Hematopoietic multipotent progenitor cell treated with erythropoietin and hydrocortisone succinate and interleukin-3 and kit ligand, for 15 days (in vitro differentiated cells): ENCODE measurements at places on chromosomes 2 and 18.

- DNase-seq = no peak
Observed at GRCh38 chr2:212097001-212097400, 441.6 kb downstream of the ERBB4 start.

DNA sequence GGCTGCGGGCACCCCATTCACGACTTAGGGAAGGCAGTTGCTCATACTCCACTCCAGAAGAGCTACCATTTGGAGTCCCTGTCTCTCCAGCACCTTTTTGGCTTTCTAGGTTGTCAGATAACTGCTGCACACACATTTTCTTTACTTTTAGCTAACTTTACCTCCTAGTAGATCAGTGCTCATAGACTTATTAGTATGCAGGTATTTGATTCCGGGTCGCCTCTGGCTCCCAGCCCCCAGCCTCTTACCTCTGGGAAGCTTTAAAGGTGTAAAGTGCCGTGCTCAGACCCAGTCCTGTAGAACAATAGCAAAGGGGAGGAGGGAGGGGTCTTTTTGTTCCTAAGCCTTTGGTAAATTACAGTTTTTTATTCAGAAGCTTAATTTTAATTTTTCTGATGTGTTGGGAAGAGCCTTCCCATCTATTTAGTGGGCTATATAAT, 102.9 kb downstream of the SPTBN1 start:
- DNase-seq = no peak

GRCh38 chr2:120740375-120740764, 4.7 kb downstream of the GLI2 start:
- DNase-seq = no peak

- no peak for DNase-seq
Observed at GRCh38 chr2:144470334-144470733, 49.6 kb downstream of the ZEB2 start.

DNA sequence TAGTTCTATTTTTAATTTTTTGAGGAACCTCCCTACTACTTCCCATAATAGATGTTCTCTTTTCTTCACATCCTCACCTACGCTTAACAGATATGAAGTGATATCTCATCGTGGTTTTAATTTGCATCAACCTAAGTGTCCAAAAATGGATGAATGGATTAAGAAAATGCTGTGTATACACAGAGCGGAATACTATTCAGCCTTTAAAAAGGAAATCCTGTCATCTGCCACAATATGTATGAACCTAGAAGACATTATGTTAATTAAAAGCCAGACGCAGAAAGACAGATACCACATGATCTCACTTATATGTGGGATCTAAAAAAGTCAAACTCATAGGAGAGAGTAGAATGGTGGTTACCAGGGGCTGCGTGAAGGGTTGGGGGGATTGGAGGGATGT, 113.0 kb downstream of the PTRHD1 start:
- DNase-seq = no peak

DNA sequence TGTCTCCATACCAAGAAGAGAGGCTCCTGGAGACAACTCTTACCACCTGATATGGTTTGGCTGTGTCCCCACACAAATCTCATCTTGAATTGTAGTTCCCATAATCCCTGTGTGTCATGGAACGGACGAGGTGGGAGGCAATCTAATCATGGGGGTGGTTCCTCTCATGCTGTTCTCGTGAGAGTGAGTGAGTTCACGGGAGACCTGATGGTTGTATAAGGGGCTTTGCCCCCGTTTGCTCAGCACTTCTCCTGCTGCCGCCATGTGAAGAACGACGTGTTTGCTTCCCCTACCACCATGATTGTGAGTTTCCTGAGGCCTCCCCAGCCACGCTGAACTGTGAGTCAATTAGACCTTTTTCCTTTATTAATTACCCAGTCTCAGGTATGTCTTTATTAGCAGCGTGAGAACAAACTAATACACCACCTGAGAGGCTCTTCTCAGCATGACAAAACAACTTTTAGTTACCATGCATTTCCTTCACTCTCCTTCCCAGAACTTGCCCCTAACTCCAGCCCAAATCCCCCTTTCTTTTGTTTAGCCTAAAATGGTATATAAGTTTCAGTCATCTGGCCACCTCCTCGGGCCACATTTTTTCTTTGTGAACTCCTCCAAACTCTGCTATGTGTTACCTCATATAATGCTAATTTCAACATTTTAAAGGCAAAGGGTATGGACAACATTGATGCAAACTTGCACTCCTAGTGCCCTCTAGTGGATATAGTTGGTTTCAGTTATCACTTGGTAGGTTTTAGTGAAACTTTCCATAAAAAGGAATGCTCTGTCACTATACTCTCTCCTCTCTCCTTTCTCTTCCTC, 58.6 kb upstream of the SLC25A52 start:
- peak; percentile 57 for DNase-seq

DNA sequence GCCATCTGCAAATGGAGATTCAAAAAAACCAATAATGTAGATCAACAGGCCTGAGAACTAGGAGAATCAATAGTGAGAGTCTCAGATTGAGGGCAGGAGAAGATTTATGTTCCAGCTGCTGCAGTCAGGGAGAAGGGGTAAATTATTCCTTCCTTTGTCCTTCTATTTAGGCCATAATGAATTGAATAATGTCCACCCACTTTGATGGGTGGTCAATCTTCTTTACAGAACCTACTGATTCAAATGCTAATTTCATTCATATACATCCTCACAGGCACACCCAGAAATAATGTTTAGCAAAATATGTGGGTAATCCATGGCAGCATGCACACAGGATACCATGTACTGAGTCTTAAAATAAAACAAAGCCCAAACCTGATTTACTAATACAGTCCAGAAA, 695.3 kb upstream of the REG3G start:
- no peak for DNase-seq

- no peak for DNase-seq
Observed at GRCh38 chr2:64541547-64541946, 17.4 kb downstream of the AFTPH start.

GRCh38 chr2:197134206-197134605, 176.4 kb downstream of the ANKRD44 start:
- DNase-seq = no peak

DNA sequence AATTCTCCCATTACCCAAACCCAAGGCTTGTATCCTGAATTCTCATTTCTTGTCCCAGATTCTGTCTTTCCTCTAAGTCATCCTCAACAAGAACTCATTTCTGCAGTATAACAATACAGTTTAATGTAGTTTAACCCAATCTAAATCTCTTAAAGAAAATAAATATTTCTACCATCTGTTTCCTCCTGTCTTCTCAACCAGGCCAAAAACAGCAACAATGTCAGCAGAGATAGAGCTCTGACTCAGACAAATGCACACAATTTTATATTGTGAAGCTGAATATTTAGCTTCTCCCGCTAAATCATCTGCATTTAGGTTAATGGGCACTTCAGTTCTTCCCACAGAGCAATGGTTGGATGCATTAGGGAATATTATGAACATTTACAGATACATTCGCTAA, 35.7 kb upstream of the KYNU start:
- no peak for DNase-seq

GRCh38 chr2:218465987-218466633, 47.2 kb downstream of the VIL1 start:
- peak; percentile 73 for DNase-seq

- no peak for DNase-seq
Observed at GRCh38 chr2:84393829-84394228, 65.3 kb downstream of the SUCLG1 start.

- peak; percentile 63 for DNase-seq
Observed at GRCh38 chr18:21489119-21489750, 111.3 kb downstream of the ESCO1 start.

- no peak for DNase-seq
Observed at GRCh38 chr2:147171941-147172340, 672.9 kb upstream of the ACVR2A start.

DNA sequence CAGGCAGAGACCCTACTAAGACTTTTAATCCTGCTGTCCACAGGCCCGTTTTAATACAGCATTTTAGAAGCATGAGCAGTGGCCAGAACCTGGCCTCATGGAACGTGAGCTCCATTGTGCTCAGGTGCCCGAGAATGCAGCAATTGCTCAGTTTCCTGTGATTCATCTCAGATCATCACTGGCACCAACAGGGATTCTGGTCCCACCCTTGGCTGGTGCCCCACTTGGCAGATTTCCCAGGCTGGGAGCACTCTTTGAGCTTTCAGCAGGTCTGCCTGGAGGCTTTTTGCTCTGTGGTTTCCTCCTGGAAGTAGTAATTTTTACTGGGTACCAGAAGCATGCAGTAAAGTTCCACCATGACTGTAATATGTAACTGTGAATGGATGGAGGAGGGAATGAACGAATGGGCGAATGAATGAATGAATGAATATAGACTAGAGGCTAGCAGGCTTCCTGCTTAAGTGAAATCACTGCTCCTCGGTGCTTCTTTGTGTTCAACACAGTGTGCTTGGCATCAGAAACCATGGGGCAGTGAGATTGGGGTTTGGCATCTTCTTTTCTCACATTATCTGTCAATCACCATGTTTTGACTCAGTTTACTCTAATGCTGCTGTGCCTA, 312.9 kb downstream of the PRKCE start:
- DNase-seq = no peak

GRCh38 chr2:231244382-231245248, 46.2 kb downstream of the ARMC9 start:
- no peak for DNase-seq

DNA sequence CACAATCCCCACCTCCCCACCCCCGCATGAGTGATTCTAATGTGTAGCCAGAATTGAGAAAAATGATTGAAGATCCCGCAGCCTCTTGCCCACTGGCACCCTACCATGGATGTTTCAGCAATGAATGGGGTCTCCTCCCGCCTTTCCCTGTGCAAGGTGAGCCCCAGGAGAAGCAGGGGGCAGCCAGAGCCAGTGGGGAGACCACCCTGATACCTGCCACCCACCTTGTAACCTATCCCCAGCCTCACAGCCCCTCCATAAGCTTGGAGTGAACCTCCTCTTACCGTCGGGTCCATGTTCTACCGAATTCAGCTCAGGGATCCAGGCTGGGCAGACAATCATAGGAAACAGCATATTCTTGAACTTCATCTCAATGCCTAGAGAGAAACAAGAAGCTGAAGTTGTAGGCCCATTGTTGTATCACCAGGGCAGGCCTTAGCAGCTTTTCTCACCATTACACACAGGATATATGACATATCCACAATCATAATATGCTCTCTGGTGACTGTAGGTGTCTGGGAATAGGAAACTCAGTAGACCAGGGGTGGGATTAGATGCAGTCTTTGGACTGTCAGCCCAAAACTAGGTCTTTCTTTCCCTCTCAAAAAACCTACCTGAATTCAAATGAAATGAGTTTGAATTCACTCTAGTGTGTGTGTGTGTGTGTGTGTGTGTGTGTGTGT, 30.9 kb downstream of the XDH start:
- no peak for DNase-seq

GRCh38 chr2:18814387-18814786, 225.0 kb upstream of the NT5C1B start:
- DNase-seq = no peak

GRCh38 chr2:55519938-55520885, 694 bp downstream of the CFAP36 start:
- DNase-seq = peak; percentile 22

- DNase-seq = no peak
Observed at GRCh38 chr2:69132960-69133590, 120.1 kb downstream of the ANTXR1 start.

DNA sequence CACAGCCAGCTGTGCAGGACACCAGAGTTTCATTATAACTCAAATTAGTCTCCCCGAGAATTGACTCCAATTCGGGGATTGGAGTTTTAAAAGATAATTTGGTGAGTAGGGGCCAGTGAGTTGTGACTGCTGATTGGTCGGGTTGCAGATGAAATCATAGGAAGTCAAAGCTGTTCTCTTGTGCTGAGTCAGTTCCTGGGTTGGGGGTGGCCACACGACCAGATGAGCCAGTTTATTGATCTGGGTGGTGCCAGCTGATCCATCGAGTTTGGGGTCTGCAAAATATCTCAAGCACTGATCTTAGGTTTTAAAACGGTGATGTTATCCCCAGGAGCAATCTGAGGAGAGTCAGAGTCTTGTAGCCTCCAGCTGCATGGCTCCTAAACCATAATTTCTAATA, 82.7 kb upstream of the SLC66A3 start:
- no peak for DNase-seq

DNA sequence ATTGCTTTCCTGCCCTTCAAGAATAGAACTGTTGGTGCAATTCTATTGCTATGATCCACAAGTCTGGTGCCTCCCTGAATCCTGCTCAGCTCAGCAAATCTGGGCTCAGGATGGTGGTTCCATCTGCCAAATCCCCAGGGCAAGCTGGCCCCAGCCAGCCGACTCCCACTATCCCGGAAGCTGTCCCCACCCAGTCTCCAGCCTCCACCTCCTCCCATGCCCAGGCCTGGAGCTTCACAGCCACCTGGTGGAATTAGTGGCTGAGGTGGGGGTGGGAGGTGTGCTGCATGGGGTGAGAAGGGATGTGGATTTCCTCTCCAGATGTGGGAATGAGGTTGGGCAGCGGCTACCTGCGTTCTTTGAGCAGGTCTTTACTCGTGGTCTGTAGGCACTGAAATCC, 119.3 kb upstream of the SMAD2 start:
- DNase-seq = no peak

DNA sequence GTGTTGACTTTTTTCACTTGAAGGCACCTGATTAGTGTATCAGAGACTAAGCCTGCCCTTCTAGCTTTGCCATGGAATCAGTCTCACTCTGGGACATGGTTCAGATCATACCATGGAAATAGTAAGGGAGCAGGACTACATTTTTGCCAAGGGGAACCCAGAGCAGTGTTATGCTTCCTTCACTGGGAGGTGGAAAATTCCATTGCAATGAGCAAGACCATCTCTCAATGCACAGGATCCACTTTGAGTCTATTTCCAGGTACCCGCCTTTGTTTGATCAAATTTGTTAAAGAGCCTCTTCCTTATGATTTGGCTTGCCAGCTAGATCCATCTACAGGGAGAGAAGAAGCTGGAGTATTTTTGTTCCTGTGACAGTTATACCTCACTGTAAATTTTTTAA, 395.8 kb downstream of the MTX2 start:
- DNase-seq = no peak

- DNase-seq = no peak
Observed at GRCh38 chr2:239605976-239606375, 205.2 kb upstream of the HDAC4 start.

- DNase-seq = no peak
Observed at GRCh38 chr18:13760047-13760446, 33.6 kb downstream of the RNMT start.

GRCh38 chr2:83081826-83082690, 1377.0 kb downstream of the SUCLG1 start:
- DNase-seq = no peak

GRCh38 chr2:31812051-31812798, 198.6 kb downstream of the MEMO1 start:
- DNase-seq = peak; percentile 80

DNA sequence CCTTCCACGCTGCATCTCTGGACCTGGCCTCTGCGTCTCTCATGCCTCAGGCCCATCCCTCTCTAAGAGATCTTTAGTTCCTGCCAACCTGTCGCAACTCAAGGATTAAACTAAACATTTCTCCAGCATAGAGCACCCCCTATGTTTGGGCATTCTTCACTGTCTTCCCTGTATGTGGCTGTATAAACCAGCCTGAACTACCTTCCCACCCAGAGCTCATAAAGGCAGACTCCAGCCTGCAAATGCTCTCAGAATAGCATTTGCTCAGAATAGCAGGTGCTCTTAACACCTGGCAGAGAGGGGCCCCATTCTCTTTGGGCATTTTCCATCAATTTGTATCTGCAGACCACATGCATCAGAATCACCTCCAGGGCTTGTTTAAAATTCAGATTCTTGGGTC, 83.4 kb downstream of the EHD3 start:
- no peak for DNase-seq

GRCh38 chr2:71460595-71461303, 7.4 kb downstream of the DYSF start:
- DNase-seq = peak; percentile 62

- no peak for DNase-seq
Observed at GRCh38 chr2:72165792-72166191, 18.1 kb upstream of the CYP26B1 start.

- DNase-seq = no peak
Observed at GRCh38 chr2:162475661-162476060, 131.7 kb downstream of the GCA start.
